ENCODE measurements at places on chromosomes 1 and 21.
A peak's percentile ranks its signal among the peaks of the same experiment; 100 is the strongest.

- DNase-seq: no peak
These were observed 5.7 kb downstream of the KCNN3 start for GRCh38 chr1:154864189-154864975.

DNA sequence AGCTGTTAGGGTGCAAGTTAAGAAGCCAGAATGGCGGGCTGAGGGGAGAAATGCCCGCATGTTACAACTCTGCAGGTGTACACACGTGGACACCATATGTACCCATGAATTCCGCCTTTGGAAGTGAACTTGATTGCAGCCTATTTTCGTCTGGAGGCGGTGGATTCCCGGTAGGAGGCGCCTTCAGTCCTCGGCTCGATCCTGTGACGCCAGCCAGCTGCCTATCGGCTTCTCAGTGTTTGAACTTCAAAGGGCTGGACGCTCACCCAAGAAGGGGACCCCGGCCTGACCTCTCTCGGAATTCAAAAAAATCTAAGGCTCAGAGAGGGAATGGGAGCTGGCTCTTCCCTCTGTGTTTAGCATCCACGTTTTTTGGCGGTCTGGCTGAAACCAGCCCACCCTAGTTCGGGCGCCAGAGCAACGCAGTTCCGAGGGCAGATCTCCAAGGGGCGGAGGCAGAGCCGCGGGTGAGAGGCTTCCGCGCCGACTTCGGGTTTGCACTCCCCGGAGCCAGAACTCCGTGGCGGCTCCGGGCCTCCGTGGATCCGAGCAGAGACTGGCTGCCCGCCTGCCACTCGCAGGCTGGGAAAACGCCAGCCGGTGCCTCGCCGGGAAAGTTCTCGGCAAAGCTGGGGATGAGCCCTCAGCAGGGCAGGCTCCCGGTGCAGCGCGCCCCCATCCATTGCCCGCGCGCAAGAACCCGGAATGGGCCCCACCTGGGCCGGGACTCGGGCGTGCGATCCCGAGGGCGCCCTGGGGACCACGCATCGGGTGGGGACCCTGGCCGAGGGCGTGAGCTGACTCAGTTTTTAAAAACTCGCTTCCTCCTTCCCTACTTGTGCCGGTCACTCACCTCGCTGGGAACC lies 996 bp upstream of the TMEM51 start:
- DNase-seq: peak; percentile 93

GRCh38 chr1:181127898-181128453 lies 39.5 kb downstream of the IER5 start:
- DNase-seq: no peak

DNA sequence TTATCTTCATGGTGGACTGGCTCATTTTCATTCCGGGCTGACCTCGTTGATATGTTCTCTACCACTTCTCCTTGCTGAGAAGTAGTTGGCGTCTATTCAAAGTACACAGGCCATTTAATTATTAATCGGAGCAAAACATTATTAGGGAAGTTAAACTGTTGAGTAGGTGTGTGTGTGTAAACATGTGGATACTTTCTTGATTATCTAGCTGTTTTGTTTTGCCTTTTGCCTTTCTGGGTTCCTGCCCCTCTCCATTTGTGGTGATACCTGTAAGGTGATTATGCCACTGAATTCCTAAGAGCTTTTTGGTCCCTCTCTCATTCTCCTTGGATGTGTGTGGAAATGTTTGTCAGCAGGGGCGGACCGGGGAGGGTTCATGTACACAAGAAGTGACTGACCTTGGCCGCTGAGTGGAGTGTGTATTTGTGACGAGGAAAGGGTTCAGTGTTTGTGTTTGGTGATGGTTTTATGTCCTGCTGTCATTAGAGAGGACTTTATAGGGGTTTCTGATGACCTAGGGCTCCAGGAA lies 56.6 kb upstream of the PPP2R5A start:
- DNase-seq: no peak

DNA sequence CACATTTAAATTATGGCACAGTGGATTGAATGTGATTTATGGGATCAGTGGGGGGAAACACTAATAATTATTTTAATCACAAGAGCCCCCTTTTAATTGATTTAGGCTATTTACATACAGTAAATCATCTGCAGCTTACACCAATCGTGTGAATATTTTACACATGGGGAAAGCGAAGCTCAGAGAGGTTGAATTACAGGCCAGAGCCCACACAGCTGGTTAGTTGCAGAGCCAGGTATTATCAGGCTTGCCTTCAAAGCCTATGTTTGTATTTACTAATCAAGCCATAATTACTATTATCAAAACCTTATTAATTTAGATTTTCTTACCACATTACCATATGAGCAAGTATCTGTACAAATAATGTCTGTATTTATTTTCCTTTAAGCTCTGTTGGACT lies 749 bp downstream of the SDCCAG8 start:
- no peak for DNase-seq

DNA sequence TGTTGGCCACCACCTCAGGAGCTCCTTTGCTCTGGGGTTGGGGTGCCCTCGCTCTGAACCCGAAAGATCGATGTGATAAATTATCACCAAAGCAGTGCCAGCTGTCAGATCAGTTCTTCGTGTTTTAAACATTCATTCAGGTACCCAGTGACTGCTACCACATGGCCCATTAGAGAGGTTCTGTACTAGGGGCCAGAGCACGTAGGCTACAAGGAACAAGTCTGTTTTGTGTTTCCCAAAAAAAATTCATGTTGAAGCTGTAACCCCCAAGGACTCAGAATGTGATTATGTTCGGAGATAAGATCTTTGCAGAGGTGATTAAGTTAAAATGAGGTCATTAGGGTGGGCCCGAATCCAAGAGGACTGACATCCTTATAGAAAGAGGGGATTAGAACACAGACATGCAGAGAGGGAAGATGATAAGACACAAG lies 526.9 kb downstream of the NPHP4 start:
- no peak for DNase-seq

DNA sequence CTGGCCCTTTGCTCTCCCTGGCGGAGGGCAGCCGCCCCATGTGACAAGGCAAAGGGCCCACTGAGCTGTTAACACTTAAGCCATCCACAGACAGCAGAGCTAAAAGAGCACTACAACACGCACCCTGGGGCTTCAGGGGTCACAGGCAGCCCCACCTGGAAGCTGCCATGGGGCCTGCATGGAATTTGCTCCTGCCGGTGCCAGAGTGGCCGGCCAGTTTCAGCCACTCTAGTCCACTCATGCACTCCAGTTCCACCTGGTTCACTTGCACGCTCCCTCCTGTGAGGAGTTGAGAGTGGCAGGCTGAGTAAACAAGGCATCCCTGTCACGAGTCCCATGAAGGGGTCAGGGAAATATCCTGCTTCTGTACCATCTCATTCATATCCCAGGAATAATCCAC lies 55.3 kb downstream of the RIMS3 start:
- DNase-seq: no peak
